Type B pancreatic cell (in vitro differentiated cells): ENCODE measurements at places on chromosomes 11 and 22.

- DNase-seq, result no peak
Observed at GRCh38 chr22:23777776-23778576, 5.3 kb downstream of the MMP11 start.

DNA sequence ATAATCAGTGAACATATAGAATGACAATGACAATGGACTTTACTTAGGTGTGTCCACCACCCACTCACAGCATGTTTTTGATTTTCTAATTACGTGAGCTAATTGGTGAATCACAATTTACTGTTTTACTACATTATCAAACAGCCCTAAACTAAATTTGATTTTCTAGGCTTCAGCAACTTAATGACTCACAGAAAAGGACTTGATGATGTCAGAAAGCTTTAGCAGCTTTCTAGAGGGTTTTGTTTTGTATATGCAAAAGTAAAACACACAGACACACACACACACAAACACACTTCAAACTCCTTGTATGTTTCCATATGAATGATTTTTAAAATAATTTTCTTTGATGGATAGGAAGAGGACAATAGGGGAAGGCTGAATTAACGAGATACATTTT lies 878.6 kb upstream of the CCDC90B start:
- no peak for DNase-seq

DNA sequence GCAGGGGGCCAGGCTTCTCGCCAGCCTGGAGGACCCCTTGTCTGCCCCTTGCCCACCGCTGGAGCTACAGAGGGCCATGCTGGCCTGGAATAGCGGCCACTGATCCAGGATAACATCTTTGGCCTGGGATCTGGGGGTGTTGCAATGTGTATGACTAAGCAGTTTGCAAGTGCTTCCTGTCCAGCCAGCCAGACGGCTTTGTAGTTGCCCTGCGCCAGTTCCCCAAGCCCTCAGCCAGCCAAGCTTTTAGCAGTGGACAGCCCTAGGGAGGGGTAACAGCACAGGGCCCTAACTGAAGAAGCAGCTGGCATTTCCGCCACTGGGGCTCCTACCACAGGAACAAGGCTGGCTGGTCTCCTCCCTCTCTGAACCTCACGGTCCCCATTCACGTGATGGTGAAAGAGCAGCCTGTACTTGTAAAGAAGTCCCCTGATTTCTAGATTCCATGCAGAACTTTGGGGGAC lies 32.1 kb downstream of the UQCR10 start:
- DNase-seq, result no peak

- no peak for DNase-seq
Observed at GRCh38 chr11:127625402-127625801, 624.8 kb upstream of the KIRREL3 start.

- DNase-seq, result no peak
Observed at GRCh38 chr11:3905080-3905953, 49.9 kb downstream of the STIM1 start.

- no peak for DNase-seq
Observed at GRCh38 chr22:47437110-47437509, 674.7 kb downstream of the TBC1D22A start.

- DNase-seq, result no peak
Observed at GRCh38 chr22:27412866-27413445, 388.6 kb downstream of the MN1 start.

DNA sequence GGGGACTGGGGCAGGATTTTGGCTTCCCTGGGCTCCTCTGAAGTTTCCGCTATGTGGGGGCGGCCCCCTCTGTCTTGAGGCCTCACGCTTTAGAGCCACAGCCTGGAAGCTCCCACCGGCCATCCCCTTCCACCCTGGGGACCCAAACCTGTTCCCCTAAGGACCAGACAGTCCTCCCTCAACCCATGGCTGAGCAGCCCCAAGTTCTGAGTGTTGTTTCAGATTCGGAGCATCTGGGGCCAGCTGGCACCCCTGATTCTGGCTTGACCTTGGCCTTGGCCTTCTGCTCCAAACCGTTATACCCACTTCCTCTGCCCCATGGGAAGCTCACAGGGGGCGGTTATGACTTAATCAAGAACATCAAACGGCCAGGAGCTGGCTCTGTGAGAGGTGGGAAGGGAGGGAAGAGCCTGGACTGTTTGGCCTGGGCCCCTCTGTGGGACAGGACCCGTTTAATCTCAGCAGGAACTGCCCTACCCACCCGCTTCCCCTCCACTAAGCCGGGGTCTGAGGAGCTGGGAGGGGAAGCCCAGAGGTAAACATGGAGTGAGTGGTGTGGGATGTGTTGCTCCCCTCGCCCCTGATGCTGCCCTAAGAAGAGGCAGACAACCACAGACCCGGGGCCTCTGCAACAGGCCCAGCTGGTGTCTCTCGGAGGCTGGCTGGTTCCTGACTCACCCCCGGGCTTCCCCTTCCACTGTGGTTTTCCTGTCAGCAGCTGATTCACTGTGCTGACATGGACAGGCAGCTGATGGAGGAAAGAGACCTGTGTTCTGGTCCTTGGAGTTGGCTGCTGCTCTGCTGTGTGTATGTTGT lies 3.4 kb downstream of the CD82 start:
- no peak for DNase-seq

DNA sequence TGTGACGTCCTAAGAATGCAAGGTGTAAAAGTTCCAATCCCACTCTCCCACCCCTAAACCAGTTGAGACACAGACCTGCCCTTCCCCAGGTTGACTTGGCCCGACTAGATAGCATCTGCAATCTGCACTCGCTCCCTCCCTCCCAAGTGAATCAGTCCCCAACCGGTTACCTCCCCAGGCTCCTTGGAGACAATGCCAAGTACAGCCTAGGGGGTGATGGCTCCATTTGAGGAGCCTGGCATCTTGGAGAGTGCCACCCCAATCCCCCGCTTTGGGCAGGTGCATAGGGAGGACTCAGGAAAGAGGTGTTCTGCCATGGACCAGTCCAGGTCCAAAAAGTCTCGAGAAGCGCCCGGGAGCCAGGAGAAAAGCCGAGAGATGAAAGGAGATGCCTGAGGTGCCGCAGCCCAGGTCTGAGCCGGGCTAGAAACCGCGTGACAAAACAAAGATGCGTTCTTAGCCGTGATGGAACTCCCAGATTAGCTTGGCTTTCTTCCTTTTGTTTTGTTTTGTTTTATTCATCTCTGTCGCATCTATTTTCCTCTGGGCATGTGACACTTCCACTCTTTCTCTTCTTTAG lies 18.7 kb upstream of the SNX32 start:
- no peak for DNase-seq

DNA sequence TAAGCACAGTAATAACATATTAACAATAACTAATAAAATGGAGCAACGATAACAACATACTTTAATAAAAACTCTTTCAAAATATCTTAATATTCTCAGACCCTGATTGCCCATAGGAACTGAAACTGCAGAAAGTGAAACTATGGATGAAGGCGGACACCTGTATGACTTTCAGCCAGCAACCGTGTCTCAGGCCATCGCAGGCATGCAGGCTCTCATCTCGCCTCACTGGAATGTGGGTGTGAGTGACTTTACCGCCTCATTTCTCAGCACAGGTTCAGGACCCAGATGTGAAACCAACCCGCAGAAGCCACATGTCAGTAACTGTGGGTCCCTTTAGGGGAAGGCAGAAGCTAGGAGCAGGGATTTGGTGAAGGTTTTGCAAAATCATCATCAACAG lies 539.1 kb downstream of the FAM181B start:
- no peak for DNase-seq

DNA sequence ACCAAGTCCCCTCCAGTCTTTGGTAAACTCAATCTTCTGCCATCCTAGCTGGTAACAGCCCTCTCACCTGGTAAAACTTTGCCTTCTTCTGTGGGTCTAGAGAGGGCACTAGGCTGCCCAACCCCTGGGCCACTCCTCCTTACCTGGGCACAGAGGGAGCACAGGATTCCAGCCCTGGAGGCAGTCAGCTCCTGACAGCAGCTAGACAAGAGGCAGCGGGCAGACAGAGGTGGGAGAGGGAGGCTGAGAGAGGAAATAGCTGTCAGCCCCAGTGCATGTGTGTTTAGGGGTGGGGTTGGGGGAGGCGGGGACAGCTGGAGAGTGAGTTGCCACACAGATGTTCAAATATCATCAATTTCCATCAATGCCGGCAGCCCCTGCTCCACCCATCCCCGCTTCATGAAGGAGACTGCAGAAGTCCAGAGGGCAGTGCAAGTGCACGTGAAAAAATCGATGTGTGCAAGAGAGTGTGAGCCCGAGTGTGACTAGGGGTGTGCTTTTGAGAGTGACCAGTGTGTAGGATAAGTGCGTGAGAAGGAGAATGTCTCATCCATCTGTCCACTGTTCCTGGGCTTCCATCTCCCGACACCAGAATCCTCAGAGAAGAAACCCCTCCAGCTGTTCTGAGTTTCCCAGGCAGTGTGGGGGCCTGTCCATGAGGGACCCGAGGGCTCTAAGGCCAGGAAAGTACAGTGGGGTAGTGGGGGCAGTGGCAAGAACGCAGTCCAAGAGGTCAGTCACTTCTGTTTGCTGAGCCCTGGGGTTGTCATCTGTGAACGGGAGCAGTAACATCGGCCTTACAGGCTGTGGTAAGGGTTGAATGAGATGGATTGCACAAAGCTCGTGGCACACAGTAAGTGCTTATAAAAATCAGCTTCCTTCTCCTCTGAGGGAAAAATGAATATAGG lies at the start of gene PTGDR2:
PTGDR2 (minus strand) TSS at position 225 of the 908 bp plus-strand sequence. CDS start 2,228 bp downstream, outside the sequence.
- DNase-seq, result no peak

DNA sequence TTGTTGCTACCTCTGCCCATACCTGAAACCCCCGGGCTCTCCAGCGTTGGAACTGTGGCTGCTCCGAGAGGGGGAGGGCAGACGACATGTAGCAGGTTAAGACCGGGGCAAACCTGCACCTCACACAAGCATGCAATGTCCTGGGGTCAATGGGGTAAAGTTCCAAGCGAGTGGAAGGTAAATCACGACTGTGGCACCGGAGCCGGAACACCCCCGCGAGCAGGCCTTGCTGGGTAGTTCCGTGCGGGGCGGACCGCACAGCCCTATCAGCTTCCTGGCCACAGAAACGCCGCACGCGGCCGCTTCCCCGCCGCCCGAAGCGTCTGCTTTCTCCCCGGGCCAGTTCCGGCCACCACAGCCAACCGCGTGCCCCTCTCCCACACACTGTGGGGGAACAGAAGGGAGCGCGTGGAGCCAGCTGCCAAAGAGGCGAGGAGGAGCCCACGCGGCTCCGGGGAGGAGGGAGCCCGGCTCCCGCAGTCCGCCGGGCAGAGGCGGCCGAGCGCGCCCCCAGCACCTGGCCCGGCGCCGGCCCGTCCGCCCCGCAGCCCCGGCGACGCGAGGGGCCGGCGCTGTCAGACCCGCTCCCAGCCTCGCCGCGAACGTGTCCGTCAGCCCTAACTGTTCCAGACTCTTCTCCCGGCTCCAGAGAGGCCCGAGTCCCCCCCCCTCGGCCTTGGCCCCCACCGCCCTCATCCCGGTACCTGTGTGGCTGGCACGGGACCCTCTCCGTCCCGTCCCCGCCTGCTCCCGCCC lies 1.6 kb downstream of the SPTBN2 start:
- DNase-seq, result no peak

- DNase-seq, result no peak
Observed at GRCh38 chr11:86398106-86398505, 23.4 kb downstream of the CCDC81 start.

DNA sequence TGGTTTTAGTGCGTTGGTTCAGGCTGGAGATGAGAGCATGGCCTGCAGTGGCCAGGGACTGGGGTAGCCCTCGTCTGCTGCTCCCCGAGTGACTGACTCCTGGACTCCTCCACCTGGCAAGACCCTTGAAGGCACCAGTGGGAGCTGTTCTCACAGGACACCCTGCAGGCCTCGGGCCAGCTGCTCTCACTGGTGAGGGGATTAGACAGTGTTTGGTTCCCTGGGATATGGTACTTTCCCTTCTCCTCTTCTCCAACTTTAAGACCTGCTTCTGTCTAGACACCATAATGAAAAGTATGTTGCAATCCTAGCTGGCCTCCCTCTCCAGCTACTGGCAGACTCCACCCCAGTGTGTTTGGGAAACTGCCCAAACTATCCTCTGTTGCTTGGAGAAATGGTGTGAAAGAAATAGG lies 168.8 kb upstream of the CADM1 start:
- DNase-seq, result no peak

GRCh38 chr11:134120921-134121526 lies 52.2 kb downstream of the JAM3 start:
- no peak for DNase-seq

- no peak for DNase-seq
Observed at GRCh38 chr11:120547316-120547715, 35.8 kb downstream of the GRIK4 start.

- no peak for DNase-seq
Observed at GRCh38 chr11:15591112-15591537, 476.4 kb downstream of the INSC start.

GRCh38 chr11:61370349-61371005 lies 8.3 kb downstream of the TMEM138 start:
- DNase-seq, result no peak

DNA sequence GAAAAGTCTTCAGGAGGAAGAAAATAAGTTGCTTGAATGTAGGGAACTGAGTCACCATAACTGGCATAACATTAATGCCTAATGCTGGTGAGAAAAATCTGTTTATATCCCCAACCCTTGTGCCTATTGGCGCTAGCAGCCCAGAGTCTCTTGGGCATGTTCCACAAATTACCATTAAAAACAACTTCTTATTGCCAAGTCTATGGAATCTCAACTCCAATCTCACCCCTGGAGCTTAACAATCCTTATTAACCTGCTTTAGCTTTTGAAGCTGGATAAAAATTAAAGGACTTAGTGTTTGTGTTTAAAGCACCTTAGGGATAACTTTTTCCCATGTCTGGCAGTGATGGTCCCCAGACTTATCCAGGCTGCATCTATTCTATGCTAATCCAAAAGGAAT lies 143.0 kb downstream of the APIP start:
- DNase-seq, result no peak

DNA sequence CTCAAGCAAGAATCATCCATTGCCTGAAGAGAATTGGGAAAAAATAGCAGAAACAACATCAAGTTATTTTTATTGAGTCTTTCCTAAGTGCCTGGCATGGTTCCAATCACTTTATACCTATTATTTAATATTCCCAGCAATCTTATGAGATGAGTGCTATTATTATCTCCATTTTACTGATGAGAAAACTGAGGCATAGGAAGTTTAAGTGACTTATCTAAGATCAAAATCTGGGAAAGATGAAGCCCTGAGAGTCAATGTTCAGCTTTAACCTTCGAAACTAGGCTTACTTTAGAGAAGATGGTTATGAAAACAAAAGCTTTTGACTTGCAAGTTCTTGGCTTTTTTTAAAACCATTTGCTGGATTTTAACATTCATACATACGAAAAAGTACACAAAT lies 141.6 kb downstream of the APIP start:
- DNase-seq, result no peak

DNA sequence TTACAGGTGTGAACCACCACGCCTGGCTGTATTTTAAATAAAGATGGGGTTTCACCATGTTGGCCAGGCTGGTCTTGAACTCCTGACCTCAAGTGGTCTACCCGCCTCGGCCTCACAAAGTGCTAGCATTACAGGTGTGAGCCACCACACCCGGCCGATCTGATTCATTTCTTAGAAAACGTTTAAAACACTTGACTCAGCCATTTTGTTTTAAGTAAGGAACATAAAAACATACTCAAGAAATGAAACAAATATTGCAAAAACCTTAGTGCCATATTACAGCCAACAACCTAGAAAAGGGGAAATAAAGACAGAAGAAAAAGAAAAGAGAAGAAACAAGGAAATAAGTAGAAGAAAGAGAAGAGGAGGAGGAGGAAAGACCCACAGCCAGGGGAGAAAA lies 17.4 kb downstream of the LRFN4 start:
- DNase-seq, result no peak
